ENCODE measurements at places on chromosomes 1 and 21. TPM values are rescaled to one million over a fixed set of nuclear protein-coding genes. Genes with fewer than 3 reads are reported as not detected.

The TSPAN1 gene
- 1.7 TPM for total RNA-seq

The IL20 gene
- total RNA-seq, result not detected

The PPM1J gene
- total RNA-seq, result 5.2 TPM

The BSND gene
- not detected for total RNA-seq

The DISC1 gene
- 9.1 TPM for total RNA-seq

The B3GALT5 gene
- total RNA-seq, result 2.5 TPM

The PTPN7 gene
- total RNA-seq, result 0.58 TPM

The PODN gene
- 1.9 TPM for total RNA-seq

The COL9A2 gene
- total RNA-seq, result 2.1 TPM

The CD53 gene
- not detected for total RNA-seq

The SPOCD1 gene
- 28.0 TPM for total RNA-seq

The LEMD1 gene
- total RNA-seq, result 2.5 TPM

The SGIP1 gene
- total RNA-seq, result 4.4 TPM

The F13B gene
- total RNA-seq, result not detected

The KIF21B gene
- 5.6 TPM for total RNA-seq

The RHD gene
- not detected for total RNA-seq

The CHI3L2 gene
- total RNA-seq, result 0.65 TPM

The SPAG17 gene
- total RNA-seq, result 0.67 TPM

The S100A8 gene
- not detected for total RNA-seq

The LCE2A gene
- not detected for total RNA-seq

The MPZ gene
- total RNA-seq, result 2.3 TPM

The AMY2A gene
- total RNA-seq, result not detected

The ITLN1 gene
- total RNA-seq, result not detected

All from astrocyte (in vitro differentiated cells and primary cell).